ENCODE measurements at places on chromosomes 1 and 21.

DNA sequence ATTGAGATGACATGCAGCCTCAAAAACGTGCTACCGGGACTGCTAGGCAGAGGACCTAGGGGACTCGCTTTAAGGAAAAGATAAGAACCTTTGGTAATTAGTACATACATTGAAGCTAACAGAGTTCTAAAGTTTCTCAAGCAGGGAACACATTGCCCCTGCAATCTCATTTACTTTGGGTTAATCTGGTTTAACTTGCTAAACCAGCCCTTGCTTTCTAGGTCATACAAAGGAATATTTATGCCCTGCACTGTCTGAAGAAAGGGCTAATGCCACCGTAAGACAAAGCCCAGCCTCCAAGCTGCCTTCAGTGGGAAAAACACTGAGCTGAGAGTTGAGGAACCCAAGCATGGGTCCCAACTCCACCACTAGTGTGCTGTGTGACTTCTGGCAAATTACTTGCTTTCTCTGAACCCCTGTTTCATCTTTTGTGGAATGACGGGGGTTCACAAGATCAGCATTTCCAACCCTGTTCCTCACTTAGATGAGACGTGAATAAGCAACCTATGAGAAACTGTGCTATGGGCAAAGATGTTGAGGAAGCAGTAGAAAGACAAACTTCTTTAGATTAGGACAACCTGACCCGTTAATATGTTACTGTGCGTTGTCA, 66.3 kb downstream of the VWA5B1 start:
- DNase-seq = no peak

GRCh38 chr1:235556807-235557206, 52.6 kb upstream of the B3GALNT2 start:
- DNase-seq = no peak

- no peak for DNase-seq
Observed at GRCh38 chr1:185491604-185492003, 174.6 kb upstream of the IVNS1ABP start.

- no peak for DNase-seq
Observed at GRCh38 chr1:39643705-39644104, 4.3 kb upstream of the HEYL start.

DNA sequence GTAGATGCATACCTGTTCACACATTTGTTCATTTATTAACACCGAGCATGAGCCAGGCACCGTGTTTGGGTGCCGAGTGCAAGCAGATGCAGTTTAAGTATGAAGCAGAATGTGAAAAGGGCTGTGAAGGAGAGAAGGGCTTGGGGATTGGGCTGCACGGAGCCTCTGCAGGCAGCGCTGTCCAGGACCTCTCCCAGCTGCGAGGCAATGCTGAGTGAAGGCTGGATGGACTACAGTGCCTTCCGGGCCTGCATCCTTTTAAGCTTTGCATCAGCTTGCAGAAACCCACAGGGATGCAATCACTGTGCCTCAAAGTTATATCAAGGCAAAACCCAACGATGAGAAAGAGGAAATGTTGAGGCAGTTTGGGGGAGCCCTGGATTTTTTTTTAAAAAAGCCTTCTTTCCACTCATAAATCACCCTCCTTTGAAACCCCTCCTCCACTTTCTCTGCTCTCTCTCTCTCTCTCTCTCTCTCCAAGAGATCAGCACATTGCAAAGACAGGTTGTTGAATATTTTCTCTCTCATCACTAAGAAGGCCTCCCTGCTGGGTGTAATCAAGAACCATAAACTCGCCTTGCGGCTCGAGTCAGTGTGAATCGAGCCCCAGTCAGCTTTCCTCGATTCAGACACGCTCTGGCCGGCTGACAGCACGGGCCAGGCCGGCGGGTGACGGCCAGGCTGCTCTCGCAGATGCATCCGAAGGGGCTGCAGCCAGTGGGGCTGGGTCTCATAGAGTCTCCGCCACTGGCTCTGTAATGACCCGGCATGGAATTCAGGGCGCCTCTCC, 89.2 kb upstream of the POU3F1 start:
- no peak for DNase-seq

GRCh38 chr1:57270927-57271698, 152.7 kb downstream of the DAB1 start:
- DNase-seq = no peak

- no peak for DNase-seq
Observed at GRCh38 chr1:184461321-184461720, 74.5 kb downstream of the C1orf21 start.

DNA sequence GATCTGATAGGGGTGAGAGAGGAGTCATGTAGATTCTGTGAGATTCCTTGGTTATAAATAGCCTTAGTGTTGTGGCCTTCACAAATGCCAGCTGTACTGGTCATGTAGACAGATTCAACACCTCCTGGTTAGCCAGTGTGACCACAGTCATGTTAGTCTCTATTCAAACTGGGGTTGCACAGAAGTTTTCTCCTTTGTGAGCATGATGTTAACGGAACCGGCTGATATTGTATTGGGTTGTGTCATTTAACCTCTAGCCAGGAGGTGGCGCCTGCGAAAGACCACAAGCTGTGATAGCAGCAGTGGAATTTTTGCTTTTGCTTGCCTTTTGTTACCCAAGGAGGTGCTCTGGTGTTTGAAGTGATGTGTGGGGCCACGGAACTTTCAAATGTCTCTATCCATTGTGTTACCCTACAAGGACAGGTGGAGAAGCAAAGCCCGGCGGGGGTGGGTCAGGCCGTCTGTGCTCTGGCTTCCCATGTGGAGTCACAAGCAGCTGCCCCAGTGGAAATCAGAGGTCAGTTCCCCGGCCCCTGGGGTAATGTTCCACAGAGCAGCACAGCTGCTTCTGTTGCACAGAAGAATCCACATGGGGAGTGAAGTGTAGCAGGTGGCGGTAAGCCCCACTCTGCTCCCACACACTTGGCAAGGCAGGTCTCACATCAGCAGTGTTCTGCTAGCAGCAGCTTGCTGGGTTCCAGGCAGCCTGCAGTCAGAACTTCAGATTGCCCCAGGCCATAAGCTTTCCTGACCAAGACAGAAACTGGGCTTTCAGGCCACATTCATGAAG, 112.6 kb downstream of the ADAMTS1 start:
- no peak for DNase-seq

DNA sequence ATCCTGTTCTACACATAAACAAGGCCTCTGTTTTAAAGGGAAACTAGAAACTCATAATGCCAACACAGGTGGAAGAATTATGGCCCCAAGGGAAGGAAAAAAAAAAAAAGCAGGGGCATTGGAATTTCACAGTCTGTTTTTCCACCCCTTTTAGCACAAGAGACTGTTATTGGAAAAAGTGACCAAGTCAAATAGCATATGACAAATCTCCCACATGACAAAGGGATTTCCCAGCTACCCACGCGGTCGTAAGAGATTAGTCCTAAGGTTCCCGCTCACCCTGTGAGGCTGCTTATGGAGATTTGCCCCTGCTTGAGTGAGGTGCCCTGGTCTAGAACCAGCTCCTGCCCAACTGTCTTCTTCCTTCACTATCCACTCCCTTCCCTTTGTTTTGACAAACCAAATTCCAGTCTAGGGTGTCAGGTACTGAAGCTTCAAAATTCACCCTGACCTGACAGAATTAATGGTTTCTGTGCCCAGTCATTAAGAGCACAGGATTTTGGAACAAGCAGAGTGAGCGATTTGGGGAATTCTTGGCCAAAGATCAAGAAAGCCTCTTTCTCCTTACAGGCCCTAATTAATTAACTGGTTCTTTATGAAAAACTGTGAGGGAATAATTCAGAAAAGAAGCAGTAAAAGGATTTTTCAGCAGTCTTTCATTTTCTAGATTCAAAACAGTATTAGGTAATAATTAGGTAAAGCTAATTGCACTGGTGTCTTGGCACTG, 107.3 kb downstream of the NMNAT2 start:
- DNase-seq = no peak

DNA sequence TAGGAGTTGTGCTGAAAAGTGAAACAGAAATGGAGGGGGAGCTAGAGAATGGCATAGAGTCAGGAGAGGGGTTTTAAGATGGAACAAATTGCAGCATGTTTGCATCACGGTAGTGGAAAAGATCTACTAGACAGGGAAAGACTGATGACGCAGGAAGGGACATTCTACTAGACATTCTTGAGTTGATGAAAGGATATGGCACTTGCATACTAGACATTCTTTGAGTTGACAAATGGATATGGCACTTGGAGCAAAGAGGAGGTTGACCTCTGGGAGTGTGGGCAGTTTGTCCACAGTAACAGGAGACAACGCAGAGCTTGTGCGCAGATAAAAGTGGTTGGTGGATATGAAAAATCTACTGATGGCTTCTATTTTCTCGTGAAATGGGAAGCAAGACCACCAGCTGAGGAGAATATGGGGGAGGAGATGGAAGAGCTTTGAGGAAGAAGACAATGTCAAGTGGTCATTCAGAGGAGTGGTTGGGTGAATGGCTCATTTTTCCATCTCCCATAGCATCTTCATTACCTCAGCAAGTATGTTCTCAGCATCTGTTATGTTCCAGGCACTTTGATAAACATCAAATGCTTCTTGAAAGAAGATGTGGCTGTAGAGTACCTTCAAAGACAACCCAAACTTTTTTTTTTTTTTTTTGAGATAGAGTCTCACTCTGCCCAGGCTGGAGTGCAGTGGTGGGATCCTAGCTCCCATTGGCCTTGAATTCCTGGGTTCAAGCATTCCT, 2.4 kb upstream of the CTPS1 start:
- DNase-seq = no peak

GRCh38 chr1:115230281-115230680, 107.8 kb downstream of the NGF start:
- no peak for DNase-seq

- no peak for DNase-seq
Observed at GRCh38 chr1:204263254-204263910, 49.6 kb upstream of the GOLT1A start.

DNA sequence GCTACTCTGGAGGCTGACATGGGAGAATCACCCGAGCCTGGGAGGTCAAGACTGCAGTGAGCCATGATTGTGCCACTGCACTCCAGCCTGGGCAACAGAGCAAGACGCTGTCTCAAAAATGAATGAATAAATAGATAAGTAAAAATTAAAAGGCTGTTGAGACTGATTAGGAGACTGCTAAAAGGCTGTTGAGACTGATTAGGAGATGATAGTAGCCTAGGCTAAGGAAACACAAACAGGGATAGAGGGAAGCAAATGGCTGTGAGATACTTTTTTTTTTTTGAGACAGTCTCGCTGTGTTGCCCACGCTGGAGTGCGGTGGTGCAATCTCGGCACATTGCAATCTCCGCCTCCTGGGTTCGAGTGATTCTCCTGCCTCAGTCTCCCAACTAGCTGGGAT, 28.4 kb downstream of the PRPF38A start:
- no peak for DNase-seq

DNA sequence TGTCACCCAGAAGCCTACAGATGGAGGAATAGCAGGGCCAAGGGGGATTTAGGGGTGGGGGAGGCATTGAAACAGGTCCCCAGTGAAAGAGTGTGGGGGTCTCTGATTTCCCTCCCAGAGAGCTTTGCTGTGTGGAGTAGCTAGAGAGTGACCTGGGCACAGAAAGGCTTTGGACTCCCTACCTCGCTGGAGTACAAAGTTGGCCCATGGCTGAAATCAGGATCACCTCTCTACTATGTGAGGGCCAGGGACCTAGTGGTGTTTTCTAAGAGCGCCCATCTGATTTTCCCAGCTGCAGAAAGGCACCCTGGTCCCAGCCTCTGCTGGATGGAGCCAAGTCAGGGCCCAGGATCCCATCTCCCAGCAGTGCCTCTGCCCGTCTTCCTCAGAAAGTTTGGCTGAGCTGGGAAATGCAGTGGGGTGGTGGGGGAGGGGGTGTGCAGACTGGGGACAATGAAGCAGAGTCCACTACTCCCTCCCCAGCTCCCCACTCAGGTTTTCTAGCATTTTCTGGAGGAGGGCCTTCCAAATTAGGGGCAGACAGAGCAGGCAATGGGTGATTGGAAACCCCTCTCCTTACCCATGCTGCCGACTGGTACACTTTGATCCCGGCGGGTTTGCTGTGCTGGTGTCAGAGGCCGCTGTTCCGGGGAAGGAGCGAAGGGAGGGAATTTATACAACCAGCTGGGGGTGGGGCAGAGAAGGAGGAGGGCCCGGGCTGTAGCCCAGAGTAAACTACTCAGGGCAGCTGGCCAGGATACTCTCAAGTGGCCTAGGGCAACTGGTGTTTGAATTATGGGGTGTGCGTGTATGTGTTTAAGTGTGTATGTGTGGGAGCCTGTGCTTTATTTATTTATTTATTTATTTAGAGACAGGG, at the start of gene SELENBP1:
SELENBP1 (minus strand) TSS at position 648 of the 877 bp plus-strand sequence; CDS start at position 584, 64 bp downstream.
- peak; percentile 76 for DNase-seq

DNA sequence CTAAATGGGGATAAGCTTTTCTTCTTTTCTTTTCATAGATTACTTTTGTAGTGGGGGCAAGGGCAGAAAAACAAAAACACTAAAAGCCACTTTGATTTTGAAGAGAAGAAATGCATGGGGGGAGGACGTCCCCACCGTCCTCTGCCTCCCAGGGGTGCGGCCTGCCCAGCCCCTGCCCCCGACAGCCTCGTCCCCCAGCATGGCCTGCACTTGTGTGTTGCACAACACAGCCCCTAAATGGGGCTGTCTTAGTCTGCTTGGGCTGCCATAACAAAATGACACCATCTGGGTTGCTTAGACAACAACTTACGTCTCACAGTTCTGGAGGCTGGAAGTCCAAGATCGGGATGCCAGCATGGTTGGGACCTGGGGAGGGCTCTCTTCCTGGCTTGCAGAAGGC, 57.3 kb upstream of the TMEM51 start:
- no peak for DNase-seq

DNA sequence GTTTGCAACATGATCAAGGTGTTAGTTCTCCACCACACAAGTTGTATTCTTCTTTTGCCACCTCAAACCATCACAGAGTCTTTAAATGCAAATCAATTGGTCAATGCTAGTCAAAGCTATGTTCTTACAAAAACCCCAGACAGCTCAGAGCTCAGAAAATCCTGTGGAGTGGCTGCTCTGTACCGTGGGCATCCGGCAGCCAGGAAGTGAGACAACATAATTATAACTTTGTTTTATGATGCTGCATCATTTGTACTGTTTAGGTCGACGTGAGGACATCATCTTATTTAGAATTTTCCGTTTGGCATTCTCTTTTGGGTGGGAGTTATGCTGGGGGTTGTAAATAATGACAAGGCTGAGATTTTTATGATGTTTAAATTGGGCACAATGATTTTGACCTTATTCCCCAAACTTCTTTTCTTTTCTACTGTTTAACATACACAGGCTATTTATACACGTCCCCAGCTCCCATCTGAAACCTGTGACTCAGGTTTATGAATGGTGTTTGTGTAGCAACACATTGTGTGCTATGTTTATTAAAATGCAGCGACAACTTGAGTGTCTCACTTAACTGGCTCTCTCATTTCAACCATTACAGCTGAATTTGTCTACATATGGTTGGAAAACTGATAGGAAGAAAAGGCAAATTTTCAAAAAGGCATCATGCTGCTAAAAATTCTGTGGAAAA, 124.0 kb downstream of the CNIH3 start:
- no peak for DNase-seq

- DNase-seq = no peak
Observed at GRCh38 chr1:11013160-11013531, 692 bp downstream of the TARDBP start.

- no peak for DNase-seq
Observed at GRCh38 chr1:106980121-106980520, 76.4 kb upstream of the PRMT6 start.

DNA sequence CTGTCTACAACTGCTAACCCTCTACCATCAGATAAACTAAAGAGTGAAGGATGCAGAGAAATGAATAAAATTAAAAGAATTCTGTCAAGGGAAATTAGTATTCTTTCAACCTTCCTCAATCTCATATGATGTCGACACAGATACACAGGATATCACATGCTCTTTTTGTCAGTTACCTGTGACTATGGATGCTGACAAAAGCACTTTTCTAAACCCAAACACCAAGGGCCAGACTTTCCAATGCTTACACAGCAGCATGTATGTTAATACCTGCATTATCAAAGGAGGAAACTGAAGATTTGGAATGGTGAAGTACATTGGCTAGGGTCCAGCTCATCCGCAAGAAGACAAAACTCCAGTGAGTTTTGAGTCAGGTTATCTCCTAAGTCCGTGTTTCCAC, 294.0 kb downstream of the SMYD3 start:
- no peak for DNase-seq

Measured in left forelimb (tissue), 1 donor.